ENCODE measurements at places on chromosomes 7 and 10.

DNA sequence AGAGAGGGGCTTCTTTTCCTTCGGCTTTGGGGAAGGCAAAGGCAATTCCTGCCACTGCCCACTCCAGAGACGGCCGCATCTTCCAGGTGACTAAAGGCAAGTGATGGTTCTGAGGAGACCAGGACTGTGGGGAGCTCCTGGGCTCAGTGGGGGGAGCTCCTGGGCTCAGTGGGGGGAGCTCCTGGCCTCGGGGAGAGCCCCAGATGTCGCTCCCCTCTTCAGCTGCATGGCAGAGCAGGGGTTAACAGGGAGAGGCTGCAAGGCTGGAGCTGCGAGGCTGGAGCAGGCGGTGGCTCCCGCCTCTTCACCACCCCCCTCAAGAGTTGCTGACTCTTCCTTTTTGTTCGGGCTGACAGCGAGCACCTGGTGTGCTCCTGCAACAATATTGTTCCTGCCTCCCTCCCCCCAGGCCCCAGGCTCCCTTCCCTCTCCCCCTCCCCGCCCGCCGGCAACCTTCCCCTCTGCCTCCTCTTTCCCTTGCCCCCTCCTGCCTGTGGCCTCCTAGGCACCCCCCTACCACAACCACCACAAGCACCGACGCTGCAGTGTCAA, 56.3 kb upstream of the LBX1 start:
- no peak for DNase-seq

- DNase-seq, result peak; percentile 12
These were observed 1.9 kb downstream of the INA start for GRCh38 chr10:103278862-103279298.

GRCh38 chr7:141700296-141700847, 1.6 kb downstream of the DENND11 start:
- no peak for DNase-seq

- DNase-seq, result no peak
These were observed 35.7 kb downstream of the ADK start for GRCh38 chr10:74186678-74187077.

DNA sequence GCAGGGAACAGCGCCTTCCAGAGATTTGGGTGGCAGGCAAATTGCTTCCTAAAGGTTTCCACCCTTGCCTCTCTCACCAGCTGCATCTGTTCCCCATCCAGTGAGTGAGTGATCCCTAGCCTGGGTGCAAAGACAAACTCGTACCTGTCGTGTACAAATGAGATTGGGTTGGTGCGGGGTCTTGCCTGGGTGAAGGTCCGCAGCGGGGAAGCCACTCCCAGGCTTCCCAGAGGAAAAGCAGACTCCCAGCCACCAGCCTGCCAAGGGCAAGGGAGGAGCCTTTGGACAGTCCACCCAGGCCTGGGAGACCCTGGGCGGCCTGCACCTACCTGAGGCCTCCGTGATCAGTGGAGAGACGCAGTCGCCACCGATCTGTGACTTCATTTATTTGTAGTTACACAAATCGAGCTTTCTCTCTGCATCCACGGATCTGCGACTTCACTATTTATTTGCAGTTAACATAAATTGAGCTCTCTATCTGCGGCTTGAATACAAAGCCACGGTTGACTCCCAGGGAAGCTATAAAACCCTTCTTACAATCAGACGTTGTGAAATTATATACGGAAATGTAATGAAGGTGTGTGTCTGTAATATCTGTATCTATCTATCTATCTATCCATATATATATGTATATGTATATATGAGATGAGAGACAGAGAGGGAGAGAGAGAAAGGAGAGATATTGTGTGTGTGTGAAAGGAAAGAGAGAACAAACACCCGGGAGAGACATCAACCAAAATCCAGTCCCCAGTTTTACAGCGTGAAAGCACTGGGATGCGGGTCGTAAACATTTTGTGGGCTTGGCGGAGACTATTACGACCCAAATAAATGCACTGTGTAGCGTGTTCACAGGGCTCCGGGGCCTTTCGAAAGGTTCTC, 3.0 kb upstream of the HOXA7 start:
- no peak for DNase-seq

DNA sequence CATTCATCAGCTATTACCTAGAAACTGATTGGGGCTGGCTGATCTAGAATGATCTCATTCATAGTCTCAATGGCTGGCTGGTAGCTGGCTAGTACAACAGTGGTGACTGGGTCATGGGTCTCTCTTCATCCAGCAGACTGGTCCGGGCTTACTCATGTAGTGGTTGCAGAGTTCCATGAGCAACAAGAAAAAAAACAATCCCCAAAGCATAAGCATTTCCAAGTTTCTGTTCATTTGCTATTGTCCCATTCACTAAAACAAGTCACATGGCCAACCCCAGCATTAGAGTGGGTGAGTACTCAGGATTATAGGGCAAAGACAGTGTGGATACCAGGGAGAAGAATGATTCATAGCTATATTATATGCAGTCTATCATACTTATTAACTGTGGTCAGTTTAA, 85.2 kb upstream of the SEMA3C start:
- DNase-seq, result no peak

DNA sequence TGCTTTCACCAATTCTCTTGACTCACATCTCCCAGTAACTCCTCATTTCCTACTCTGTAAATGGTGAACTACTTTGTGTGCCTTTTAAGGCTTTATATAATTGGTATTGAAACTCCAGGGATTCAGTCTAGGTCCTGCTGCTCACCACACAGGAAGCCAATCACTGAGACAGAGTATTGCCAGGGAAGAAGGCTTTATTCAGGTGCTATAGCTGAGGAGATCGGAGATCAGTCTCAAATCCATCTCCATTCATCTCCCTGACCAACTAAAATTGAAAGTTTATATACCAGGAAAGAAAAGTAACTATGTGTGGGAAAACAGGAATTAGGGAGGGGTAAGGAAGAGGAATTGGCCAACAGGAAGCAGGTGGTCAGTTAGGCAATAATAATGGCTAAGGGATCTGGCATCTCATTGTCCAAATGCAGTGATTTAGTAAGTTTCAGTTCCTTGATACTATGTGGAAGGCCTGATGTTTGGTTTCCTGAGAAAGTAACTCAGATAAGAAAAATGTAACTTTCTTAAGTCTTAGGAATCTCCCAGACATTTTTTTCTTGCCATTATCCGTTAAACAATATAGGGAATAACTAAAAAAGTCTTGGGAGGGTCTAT, 10.2 kb upstream of the SDHAF3 start:
- no peak for DNase-seq

GRCh38 chr7:935164-935873, 19.2 kb downstream of the ADAP1 start:
- no peak for DNase-seq

GRCh38 chr7:46880508-46881196, 701.3 kb downstream of the TNS3 start:
- DNase-seq, result no peak
